Activated CD4-positive, CD25-positive, alpha-beta regulatory T cell treated with anti-CD3 and anti-CD28 coated beads, Interleukin-2, amount 50 U/mL, for 72 hours (primary cell): ENCODE measurements at places on chromosomes 16 and 17.

DNA sequence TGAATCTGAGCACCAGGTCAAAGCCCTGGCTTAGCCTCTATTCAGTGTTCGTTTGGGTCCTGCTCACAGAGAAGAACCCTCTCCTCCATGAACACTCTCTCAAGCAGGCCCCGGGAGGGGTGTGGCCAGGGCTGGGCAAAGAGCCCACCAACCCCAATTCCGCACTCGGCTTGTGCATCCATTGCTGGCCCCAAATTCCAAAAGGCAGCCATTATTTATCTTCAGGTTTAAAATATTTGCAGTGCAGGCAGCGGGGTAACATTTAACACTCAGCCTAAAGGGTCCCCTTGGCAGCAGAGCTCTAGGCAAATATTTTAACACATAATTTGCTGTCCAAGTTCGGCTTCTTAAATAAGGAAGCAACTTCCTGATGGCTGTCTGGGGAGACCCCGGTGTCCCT, 115.7 kb downstream of the ZNF423 start:
- DNase-seq, result no peak

DNA sequence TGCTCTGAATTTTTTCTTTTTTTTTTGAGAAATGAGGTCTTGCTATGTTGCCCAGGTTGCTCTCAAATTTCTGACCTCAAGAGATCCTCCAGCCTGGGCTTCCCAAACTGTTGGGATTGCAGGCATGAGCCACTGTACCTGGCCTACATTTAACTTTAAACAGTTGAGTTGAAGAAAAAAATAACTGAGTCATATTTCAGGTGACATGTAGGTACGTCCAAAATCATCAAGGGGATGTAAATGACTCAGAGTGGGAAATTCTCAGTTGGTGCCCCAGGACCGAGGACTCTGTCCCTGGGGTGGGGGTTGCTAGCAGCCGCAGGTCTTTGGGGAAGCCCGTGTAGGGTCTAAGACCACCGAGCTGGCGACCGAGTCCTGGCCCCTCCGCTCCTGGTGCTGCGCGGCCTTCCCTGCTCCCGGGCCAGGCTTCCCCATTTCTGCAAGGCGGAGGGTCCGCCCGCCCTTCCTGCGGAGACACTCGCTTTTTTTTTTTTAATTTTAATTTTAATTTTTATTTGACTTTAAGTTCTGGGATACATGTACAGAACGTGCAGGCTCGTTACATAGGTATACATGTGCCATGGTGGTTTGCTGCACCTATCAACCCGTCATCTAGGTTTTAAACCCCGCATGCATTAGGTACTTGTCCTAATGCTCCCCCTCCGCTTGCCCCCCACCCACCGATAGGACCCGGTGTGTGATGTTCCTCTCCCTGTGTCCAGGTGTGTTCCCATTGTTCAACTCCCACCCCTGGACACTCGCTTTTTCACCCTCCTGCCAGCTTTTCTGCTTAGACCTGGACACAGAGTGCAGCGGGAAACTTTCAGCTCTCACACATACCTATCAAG, 12.7 kb upstream of the N4BP1 start:
- DNase-seq, result no peak

DNA sequence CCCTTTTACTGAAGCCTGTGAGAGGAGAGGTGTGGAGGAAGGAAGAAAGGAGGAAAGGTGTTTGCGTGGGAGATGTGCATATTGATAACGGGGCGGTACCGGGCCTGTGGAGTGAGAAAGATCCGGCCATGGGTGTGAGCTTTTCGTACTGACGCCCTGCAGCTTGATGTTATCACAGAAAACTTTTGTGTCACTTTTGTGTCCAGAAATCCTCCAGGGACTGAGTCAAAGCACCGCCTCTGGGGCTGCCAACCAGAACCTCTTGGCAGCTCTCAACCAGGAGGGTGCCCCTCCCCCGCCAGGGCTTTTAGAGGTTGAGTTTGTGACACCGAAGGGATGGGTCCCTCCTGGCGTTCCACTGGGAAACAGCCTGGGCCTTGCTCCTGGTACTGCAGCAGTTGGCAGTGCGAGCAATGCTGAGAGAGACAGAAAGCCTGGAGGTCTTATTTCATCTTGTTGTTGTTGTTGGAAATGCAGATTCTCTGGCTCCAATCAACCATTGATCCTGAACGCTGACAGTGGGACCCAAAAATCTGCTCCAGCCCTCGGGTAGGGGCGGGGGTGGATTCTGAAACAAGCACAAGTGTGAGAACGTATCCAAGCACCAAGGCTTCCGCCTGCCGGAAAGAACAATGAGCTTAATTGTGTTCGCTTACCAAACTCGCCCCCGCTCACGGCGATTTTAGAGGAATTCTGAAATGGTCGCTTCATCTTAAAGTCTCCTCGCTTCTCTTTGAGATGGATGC, 65.0 kb downstream of the CRISPLD2 start:
- no peak for DNase-seq

DNA sequence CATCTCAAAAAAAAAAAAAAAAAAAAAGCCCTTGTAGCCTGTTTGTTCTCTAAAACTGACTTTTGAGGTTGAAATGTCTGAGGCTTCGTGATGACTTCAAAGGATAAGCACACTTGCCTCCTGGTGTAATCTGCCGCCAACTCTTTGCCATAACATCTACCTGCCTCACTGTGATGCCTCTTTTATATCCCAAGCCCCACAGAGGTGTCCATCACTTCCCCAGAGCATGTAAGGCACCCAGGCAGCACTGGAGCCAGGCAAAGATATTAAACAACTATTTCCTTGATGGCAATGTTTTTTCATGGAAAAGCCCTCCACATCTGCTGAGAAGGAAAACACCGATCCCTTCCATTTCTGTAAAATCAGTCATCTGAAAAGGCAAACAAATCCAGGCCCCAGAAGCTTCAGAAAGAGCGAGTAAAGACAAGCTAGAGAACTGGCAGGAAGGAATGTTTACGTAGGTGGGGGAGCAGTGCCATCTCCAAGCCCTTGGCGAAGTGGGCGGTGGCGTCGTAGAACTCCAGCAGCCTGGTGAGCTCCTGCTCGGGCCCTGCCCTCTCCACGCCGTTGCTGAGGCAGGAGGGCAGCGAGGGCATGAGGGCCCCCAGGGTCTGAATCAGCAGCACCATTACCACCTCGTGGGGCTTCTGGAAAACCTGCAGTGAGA, 28.6 kb downstream of the COG7 start:
- no peak for DNase-seq

GRCh38 chr17:32936186-32936893, 8.4 kb downstream of the TMEM98 start:
- no peak for DNase-seq

DNA sequence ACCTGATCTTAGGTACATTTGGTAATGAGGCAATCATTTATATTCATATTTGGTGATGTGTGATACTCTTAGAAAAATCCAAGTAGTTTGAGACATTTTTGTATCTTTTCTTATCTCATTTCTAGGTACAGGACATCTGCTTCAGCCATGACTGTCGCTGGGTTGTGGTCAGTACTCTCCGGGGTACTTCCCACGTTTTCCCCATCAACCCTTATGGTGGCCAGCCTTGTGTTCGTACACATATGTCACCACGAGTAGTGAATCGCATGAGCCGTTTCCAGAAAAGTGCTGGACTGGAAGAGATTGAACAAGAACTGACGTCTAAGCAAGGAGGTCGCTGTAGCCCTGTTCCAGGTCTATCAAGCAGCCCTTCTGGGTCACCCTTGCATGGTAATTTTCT, 312.2 kb downstream of the BCAS3 start:
- DNase-seq, result no peak

- DNase-seq, result no peak
Measured at GRCh38 chr17:38727736-38728135, 2.4 kb upstream of the CISD3 start.

DNA sequence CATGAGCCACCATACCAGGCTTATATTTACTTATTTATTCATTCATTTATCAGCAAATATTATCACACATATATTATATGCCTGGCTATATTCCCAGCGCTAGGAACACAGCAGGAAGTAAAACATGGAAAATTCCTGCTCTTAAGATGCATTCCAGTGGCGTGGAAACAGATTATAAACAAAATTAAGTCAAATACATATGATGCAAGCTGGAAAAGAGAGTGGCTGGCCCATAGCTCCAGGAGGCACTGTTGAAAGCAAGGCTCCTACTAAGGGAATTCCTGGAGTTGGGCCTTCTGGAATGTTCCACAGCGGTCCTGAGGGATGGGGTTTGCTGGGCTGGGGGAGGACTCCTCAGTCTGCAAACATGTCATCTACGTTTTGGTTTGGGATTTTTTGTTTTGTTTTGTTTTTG, 18.4 kb downstream of the ADCY9 start:
- no peak for DNase-seq

DNA sequence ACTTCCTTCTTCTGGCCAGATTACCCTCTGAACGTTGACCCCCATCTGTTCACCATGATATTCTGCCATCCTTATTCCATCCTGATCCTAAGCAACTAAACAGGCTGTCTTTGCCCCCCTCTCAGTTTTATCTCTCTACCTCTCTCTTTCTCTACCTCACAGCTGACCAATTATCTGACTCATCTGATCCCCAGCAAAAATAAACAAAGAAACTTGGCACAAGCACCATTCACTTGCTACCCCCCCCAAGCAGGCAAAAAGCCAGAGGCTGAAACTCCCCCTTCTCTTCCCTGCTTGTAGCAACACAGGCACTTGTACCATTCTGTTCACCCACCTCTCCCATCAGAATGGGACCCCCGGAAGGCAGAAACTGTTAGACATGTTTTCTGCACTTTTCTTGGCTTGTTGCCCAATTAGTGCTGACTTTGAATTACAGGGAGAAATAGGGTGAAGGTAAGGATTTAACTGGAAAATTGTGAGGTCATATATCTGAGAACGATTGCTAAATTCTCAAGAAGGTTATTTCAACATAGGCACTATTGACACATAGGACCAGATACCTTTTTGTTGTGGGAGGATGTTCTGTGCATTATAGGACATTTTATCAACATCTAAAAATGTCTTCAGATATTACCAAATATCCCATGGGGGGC, 163.2 kb downstream of the TOX3 start:
- no peak for DNase-seq
